ENCODE measurements at places on chromosomes 6 and 20. TPM values are rescaled to one million over a fixed set of nuclear protein-coding genes. Genes with fewer than 3 reads are reported as not detected.

Gene CEP250
- total RNA-seq: 10.0 TPM

Gene EYA4
- total RNA-seq: not detected

Gene BCAS1
- not detected for total RNA-seq

Gene CD40
- 10.1 TPM for total RNA-seq

Gene CLVS2
- total RNA-seq: not detected

Gene OXT
- not detected for total RNA-seq

Gene C20orf204
- total RNA-seq: 2.8 TPM

Gene IL17A
- total RNA-seq: not detected

Gene LRFN2
- not detected for total RNA-seq

Gene PAK5
- total RNA-seq: not detected
